T-helper 2 cell (primary cell): ENCODE measurements at places on chromosomes 11 and 22.

GRCh38 chr22:33835265-33835664, 85.0 kb downstream of the LARGE1 start:
- DNase-seq, result no peak

DNA sequence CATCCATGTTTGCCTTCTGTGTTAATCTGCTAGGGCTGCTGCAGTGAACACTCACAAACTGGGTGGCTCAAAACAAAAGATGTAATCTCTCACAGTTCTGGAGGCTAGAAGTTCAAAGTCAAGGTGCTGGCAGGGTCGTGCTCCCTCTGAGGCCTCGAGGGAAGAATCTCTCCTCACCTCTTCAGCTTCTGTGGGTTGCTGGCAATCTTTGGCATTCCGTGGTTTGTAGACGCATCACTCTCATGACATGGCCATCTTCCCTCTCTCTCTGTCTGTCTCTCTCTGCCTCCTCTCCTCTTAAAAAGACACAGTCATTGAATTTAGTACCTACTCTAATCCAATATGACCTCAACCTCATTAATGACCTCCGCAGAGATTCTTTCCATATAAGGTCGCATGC, 78.8 kb downstream of the TSPAN18 start:
- no peak for DNase-seq

- no peak for DNase-seq
These were observed 18.9 kb downstream of the MRGPRG start for GRCh38 chr11:3199537-3200295.

GRCh38 chr22:36951746-36952145, 38.3 kb downstream of the CSF2RB start:
- no peak for DNase-seq

- no peak for DNase-seq
These were observed 8.8 kb downstream of the CTTN start for GRCh38 chr11:70407121-70407520.

DNA sequence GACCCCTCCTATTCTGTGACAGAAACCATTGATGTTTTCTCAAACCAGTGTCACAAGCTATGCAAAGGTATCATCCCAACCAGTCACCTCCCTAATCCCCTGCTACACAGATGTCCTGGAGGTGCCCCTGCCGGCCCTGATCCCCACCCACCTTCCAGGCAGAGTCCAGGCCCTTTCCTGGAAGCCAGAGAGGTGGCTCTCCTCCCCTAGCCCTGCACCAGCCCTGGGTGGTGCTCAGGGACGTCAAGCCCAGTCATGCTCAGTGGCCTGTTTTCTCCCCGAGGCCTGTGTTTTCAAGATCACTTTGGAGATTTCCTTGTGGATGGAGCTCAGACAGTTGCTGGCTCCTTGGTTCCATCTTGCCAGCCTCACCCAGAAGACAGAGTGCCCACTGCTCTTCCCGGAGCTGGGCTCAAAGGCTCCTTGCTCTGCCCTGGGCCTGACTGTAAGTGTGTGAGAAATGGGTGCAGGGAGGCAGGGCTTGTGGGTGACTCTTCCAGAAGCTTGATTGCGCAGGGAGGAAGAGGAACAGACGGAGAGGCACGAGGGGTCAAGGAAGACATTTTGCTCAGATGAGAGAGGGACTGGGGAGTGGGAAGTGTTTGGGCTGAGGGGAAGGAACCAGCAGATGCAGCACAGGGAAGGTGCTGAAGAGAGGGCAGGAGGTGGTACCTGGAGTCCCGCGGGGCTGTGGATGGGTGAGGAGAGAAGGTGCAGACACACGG, 11.3 kb downstream of the P2RY6 start:
- no peak for DNase-seq

DNA sequence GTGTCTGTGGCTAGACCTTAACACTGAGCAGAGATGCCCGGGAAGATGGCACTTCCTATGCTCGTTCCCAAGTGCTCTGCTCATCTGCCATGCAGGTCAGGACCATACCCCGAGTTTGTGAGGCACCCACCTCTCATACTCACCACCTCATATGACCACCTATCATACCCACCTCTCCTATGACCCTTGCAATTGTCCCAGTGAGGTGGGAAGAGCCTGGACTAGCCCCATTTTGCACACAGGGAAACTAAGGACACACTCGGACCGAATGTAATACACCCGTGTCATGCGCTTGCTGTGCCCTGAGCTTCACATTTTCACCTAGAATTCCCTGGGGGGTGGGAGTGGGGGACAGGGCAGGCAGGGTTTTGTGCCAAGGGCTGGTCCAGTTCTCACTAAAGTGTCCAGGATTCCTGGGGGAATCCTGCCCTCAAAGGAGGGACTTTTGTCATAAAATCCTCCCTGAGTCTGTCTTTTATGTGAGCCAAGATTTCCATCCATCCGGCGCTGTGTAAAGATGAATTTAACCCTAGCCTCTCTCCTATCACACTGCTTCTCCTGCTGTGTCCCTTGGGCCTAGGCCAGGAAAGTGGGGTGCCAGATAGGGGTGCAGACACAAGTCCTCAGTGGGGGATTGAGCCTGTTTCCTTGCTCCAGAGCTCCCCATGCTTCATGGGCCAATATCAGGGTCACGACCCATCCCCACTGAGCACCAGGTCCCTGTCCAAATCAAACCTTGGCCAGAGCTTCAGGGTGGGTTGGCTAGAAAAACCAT, 20.0 kb downstream of the TPBGL start:
- DNase-seq, result no peak

DNA sequence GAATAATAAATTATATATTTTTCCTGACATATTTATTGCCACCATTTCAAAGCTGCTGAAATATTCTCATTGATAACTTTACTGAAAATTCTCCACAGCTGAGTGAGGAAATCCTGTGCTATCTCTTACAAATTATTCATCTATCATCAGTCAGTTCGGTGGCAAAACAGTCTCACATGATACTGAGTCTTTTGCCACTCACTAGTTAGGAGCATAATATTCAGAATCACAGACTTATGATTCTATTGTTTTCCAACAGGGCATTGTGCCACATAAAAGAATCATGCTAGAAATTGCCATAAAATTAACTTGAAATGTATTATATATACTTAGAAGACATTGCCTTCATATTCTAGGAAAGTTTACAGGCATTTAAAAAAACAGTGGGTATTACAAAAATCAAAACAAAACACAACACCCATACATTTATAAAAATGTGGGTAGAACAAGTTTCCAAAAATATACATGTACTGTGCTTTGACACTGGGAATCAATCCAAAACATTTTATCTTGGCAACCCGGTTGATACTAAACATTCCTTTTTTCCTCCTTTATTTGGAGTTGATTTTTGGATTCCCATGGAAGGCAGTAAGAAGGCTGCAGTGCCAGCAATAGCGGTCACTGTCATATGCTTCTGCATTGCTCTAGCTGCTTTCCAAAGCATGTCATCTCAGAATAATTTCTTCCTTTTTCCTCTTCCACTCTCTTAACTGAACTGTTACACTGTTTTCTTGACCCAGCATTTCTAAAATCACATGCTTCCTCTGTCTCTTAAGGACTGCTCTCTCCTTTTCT, 42.5 kb downstream of the ATG16L2 start:
- no peak for DNase-seq

GRCh38 chr22:27859336-27859735, 57.8 kb upstream of the MN1 start:
- DNase-seq, result no peak

DNA sequence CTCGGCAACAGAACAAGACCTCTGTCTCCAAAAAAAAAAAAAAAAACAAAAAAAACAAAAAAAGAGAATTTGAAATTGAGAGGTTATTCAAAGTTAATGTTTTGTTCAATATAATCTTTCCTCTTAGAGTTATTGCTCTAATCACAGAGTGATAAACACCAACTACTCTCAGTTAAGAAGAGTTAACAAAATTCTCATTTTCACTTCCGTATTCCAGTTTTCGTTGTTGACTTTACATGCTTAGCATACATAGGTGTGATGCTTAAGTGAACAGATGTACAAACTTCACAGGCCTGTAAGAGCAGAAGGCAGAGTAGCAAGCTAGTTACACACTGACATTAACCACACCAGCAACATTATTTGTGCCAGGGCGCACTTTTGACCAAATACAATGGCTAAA, 12.3 kb downstream of the EIF4ENIF1 start:
- no peak for DNase-seq

DNA sequence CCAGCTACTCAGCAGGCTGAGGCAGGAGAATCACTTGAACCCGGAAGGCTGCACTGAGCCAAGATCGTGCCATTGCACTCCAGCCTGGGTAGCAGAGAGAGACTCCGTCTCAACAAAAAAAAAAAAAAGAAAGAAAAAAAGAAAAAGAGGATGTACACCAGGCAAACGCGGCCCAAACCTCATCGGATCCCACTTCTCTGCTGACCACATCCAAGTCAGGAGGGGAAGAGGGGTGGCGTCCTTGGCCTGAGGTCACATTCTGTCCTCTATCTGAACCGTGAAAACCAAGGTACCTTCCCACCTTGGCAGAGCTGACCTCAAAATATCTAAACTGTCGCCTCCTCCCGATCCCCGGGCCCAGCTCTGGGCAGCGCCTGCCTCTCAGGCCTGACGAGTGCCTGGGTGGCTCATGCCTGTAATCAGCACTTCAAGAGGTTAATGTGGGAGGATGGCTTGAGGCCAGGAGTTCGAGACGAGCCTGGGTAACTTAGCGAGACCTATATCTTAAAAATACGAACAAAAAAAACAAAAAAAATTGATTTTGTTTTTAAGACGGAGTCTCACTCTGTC, 25.1 kb downstream of the RGL4 start:
- no peak for DNase-seq

- DNase-seq, result no peak
These were observed 21.0 kb upstream of the CFAP300 start for GRCh38 chr11:102026217-102026616.

DNA sequence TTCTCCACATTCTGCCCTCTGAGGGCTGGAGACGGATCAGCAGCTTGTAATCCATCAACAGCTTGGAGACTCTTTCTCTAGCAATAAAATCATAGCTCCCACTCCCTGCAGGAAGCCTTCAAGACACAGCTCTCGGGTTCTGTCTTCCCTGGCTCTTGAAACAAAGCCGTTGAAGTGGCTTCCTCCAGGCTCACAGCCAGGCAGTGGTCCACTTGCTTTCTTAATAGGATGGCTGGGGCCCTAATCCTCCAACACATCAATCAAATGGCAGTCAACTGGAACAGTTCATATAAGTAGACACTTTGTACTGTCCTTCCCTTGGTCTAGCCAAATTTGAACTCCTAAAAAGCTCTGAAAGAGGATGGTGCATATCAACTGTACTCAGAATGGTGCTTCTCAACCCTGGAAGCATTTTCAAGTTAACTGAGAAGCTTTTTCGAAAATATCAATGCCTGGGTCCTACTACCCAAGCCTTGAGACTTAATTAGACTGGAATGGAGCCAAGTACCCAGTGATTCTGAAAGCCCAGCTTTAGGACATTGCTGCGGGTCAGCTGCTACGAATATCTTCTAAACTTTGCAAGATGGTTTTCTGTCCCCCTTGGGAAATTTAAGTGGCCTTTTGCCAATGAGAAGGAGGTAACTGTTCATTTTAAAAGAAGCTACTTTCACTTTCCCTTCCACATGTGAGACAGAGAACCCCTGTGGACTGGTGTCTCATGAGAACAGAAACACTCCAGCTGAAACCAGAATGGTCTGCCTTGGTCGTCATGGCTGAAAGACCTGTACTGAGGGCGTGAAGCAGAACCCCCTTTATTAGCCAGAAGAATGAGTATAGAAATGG, 74.7 kb downstream of the SC5D start:
- DNase-seq, result peak; percentile 19

DNA sequence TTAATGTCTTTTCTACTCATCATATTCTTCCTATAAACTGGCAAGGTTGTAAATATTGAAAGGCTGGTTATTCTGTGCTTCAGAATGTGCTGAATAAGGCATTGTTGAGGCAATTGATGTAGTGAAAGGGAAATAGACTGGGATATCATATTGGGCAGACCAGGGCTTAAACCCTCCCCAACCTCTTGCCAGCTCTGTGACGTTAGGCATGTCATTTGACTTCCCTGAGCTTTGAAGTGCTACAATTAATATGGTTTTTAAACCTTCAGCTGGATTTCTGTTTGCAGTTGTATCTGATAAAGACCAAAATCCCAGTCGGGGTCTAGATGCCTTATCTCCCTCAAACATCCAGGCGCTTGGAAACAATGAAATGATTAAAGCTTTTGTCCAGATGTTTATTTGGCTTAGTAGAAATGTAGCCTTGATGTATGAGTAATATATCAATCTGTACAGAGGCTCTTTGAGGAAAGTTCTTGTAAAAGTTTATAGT, 208.1 kb downstream of the DBX1 start:
- no peak for DNase-seq

- DNase-seq, result no peak
These were observed 249.8 kb upstream of the UBASH3B start for GRCh38 chr11:122405547-122406341.

- DNase-seq, result no peak
These were observed 345.8 kb downstream of the BRD1 start for GRCh38 chr22:49481659-49482399.

GRCh38 chr11:210803-211180, 3.3 kb downstream of the RIC8A start:
- no peak for DNase-seq

- DNase-seq, result no peak
These were observed 21.8 kb upstream of the B3GAT1 start for GRCh38 chr11:134433806-134434205.

- no peak for DNase-seq
These were observed 53.3 kb upstream of the SYN3 start for GRCh38 chr22:33111491-33111890.

DNA sequence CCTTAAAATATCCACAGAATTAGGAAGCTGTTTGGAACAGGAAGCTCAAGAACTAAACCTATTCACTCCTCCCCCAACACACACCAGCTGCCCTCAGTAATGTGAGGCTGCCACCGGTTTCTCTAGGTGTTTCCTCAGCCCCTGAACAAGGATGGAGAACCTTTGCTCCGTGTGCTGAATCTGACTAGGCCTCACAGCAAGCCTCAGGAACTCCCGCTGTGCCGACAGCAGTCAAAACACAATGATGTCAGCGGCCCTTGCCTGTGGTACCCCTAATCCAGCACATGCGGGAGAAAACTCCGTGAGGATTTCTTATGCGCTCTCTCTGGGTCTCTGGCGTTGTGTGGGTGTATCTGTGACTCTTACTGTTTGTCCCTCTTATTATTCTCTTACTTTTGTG, 153.3 kb downstream of the EFCAB6 start:
- DNase-seq, result no peak

DNA sequence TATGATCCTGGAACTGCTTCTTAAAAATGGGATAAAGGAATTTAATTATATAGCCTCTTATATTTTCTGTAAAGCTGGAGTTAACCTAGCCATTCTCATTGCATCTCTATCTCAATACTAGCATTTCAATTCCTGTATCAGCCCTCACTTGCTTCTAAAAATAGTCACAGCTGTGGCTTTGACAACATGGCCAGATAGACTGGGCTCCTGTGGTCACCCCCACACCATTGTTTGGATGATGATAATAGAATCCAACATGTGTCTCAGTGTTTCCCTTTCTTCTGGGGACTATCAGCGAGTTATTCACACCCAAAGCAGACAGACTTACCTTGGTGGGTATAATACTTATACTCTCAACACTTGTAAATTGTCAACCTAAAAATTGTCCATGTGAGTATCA, 6.9 kb downstream of the VWA5A start:
- no peak for DNase-seq

GRCh38 chr22:41474872-41475451, 6.0 kb downstream of the ACO2 start:
- DNase-seq, result no peak
